ENCODE measurements at places on chromosomes 7 and 10.

DNA sequence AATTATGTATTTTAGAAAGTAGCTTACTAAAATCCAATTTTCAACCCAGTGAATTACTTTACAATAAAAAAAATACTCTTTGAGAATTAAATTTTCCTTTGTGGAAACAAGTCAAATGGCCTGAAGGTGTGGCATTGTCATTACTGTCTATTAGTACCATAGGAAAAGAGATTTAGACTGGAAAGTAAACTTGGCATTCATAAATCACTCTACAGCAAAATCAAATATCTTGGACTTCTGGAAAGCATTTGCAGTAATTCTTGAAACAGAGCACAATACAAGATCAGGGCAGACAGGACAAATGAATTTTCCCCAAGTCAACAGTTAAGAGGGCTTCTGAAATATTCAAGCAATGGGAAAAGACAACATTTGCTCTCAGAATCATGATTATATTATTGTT, 28.0 kb upstream of the SEMA3C start:
- no peak for DNase-seq

DNA sequence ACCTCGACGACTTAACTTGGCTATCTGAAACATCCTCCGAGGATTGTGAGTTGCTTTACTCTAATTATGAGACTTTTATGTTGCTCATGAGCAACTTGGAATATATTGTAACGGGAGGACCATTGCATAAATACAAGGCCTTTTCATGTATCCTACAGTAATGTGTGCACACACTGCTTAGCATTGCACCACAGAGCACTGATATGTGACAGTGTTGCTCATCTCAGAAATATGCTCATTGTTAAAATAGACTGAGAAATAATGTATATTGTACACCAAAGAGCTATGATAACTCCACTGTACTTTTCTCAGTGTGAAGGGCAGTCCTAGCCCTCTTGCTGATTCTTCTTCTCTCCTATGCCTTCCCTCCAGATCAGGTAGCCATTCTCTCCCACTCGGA, 102.8 kb upstream of the CDK13 start:
- no peak for DNase-seq

- no peak for DNase-seq
Measured at GRCh38 chr7:101865031-101865430, 47.6 kb downstream of the CUX1 start.

GRCh38 chr7:94701555-94701973, 45.6 kb upstream of the SGCE start:
- no peak for DNase-seq

DNA sequence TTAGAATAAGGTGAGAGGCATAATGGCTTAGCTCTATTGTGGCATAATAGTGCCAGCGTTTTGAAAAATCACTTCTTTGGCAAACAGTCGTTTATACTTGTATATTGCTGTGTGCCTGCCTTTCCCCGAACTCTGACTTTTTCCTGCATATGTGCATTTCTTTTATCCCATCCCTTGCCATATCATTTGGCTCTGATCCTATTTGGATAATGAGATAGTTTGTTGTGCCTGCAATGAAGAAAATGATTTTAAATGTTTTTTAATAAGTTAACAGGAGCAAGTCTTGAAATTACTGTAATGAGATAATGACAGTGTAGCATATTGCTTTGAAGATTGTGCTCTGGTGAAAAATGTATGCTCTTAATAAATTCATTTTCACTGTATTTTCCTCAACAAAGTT, 288.0 kb upstream of the LRGUK start:
- no peak for DNase-seq

DNA sequence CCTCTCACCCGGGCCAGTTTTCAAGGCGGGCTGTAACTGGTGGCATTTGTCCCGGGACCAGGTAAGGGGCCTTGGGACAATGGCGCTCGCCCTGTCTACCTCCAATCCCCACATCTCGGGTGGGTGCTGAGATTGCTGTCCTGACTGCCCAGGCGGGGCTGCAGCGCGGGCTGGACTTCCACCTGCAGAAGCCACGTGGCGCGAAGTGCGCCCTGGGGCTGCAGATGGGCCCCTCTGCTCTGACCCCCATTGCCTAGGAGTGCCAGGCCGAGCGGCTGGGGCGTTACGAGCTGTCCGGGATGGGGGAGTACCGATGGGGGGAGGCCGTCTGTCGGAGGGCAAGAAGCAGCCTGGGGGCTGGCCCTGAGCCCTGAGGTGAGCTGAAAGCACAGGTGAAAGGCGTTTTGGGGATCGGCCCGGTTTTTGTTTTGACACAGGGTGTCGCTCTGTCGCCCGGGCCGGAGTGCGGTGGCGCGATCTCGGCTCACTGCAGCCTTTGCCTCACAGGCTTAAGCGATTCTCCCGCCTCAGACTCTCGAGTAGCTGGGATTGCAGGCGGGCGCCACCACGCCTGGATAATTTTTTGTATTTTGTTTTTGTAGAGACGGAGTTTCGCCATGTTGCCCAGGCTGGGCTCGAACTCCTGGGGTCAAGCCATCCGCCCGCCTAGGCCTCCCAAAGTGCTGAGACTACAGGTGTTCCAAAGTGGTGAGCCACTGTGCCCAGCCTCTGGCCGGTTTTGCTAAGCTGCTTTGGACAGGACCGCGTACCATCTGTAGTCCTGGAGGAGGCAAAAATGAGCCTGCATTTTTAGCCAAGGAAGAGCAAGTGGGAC, at the start of gene SFXN2:
SFXN2 (plus strand) TSS at position 16 of the 835 bp plus-strand sequence. CDS start 12,001 bp downstream, outside the sequence.
- DNase-seq = no peak

DNA sequence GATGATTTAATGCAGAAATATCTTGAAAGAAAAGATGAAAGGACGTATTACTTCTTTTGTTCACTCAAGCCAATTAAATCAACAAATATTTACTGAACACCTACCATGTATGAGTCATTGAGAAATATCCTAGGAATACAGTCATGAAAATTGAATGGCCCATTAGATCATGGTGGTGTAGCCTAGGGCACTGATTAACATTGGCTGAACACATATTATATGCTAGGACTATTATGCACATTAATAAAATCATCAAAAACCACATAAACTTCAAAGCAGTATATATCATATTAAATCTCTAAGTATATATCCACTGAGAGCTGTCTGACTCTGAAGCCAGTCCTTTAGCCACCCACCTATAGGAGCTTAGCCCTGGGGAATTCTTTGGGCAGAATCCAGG, 41.8 kb downstream of the FAM204A start:
- DNase-seq = no peak

DNA sequence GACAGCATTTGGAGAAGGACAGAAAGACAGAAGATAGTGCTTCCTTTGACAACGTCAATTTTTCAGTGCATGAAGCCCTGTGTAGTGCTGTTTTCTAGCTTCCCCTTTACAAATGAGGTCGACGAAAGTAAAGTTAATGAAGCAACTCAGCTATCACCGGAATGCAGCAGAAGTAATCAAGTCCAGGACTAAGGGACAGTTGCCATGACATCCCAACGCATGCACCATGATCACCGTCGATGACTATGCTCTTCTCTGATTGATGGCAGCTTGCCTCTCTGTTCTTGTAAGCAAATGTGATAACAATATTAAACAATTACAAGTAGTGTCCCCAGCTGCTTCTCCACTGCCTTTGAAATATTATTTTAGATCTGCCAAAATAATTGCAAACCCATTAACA, 205.8 kb downstream of the FRMD4A start:
- no peak for DNase-seq

- no peak for DNase-seq
Measured at GRCh38 chr10:21368022-21368582, 157.4 kb downstream of the SKIDA1 start.

- peak; percentile 48 for DNase-seq
Measured at GRCh38 chr7:104851268-104851667, 162.7 kb upstream of the KMT2E start.

- no peak for DNase-seq
Measured at GRCh38 chr10:112195224-112195623, 11.7 kb upstream of the GPAM start.

GRCh38 chr7:123941391-123942180, 16.5 kb downstream of the SPAM1 start:
- DNase-seq = no peak

- DNase-seq = no peak
Measured at GRCh38 chr10:128739930-128740329, 613.7 kb upstream of the MKI67 start.

DNA sequence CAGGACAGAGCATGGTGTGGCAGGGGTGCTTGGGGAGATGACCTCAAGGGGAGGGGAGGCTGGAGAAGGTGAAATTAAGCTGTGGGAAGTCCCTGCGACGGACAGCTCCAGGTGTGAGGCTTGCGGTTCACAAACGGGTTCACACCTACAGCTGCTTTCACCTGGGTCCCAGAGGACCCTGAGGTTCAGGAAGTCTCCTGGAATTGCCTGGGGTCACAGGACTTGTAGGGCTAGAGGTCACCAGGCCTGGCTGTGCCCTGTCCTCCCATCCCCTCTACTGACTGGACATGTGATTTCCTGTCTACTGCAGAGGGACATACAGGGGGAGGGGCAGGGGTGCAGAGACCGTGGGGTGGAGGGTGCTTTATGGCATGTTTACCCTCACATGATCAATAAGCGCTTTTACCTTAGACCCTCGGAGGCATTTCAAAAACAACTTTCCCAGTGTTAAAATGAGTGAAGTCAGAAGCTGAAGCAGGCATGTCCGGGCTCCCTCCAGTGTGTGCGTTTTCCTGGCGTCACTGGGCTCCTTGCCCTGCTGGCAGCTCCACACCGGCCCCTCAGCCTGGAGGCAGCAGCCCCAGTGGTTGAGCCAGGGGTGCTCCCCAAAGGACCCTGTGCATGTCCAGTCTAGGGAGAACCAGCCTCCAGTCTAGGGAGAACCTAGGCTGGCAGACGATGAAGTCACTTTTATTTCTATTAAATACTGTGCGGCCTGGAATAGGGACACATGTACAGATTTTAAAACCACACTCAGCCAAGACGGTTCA, 66.6 kb upstream of the IGFBP3 start:
- no peak for DNase-seq

DNA sequence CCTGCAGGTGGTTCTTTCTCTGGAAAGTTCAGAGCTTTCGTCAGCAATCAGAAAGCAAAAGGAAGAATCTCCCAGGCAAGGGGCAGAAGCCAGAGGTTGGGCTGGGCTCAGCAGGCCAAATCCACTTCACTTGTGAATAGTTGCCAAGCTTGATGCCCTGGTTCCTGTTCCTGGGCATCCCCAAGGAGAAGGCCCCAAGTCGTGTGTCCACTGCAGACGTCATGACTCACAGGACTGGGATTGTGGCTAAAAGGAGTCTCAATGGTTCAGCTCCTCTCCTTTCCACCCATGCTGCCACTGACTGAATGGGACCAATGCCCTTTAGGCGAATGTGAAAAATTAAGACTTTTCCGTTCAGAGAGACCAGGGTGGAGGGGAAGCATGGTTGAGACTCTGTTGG, 38.6 kb upstream of the TRIM8 start:
- DNase-seq = no peak

DNA sequence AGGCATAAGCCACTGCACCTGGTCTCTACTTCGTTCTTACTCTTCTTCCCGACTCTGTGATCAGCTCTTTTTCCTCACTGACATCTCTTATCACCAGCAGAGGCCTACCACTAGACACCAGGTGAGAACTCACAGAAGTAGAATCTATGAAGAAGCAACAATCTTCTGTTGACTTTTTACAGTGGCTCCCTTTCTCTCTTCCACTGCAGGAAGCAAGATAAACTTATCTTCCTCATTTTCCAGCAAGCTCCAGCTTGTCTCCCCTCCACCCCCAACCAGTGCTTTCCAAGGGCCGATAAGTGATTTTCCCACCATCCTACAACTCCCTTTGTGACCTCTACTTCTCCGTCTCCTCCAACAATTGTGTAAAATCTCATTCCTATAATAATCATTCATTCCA, 45.5 kb downstream of the TLX1 start:
- no peak for DNase-seq

DNA sequence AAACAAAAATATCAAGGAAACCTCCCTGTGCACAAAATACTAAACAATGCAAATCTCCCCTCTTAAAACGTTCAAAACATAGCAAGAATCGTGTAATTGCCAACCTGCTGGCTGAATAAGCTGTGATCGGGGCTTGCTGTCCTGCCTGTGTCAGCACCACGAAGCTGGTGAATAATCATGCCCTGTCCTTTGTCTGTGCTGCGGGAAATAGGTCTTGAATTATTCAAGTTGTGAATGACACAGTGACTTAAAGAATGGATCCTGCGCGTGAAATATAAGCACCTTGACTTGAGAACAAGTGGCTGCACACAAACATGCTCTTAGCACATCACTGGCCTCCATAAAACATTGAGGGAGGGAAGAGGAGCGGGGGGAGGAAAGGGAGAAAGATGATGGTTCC, 130.2 kb downstream of the OAT start:
- DNase-seq = no peak

DNA sequence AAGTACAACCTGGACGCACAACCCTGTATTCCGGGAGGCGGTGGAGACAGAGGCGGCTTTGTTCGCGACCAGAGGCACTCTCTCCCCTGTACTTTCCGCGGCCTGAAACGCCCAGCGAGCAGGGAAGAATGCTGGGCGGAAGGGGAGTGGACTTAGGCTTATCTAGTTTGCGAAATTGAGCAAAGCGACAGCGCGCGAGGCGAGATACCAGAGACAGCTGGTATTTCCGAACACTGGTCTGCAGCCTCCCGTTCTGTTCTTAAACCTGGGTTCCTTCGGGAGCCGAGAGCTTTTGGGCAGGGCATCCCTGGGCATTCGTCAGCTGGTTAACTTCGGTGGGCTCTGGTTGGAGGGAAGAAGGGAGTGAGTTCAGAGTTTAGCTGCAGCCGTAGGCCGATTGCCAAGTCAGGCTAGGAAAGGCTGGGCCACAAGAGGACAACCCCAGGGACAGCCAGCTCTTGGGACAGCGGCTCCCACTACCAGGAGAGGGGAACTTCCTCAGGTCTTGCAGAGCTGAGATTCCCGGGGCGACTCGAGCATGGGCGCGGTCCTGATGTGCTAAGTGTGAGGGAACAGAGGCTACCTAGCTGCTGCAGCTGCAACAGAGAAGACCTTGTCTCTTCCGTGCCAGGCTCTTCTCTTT, 3.9 kb downstream of the HMX3 start:
- DNase-seq = no peak

DNA sequence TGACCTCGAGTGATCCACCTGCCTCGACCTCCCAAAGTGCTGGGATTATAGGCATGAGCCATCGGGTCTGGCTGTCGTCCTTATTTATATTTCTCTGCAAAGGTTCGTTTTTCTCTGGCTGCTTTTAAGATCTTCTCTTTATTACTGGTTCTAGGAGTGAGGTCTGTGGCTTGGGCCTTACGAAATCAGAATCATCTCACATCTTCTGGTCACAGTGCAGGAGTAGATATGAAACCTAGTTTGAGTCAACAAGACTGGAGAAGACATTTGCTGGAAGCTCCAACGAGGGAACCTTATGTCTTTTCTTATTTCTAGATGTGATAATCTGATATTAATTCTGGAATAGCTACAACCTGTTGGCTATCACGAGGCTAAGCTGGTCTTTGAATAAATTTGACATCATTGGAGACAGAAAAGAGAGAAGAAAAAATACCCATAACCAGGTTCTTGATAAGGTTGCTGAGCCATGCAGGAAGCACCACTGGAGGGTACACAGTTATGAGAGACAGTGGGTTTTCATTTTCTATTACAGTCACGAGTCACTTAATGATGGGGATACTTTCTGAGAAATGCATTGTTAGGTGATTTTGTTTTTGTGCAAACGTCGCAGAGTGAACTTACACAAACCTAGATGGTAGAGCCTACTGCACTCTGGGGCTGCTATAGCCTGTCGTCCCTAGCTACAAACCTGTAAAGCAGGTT, 25.6 kb upstream of the IL15RA start:
- DNase-seq = no peak

All from stromal cell of bone marrow (primary cell).